ENCODE measurements at places on chromosomes 11 and 22.

- DNase-seq: no peak
These were observed 91.7 kb downstream of the TP53I11 start for GRCh38 chr11:44858796-44859527.

GRCh38 chr11:8287703-8288102 lies 24.0 kb upstream of the LMO1 start:
- no peak for DNase-seq

DNA sequence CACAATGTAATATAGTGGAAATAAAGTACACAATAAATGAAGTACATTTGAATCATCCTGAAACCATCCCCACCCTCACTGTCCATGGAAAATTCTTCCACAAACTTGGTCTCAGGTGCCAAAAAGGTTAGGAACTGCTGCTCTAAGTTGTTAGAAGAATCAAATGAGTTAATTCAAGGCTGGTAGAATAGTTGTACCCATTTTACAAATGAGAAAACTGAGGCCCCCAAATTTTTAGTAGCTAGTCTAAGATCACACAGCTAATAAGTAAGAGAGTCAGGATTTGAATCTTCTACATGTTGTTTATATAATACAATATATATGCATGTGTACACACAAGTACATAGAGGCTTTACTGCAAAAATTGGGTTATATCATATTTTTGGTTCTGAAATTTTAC lies 43.1 kb downstream of the MIAT start:
- no peak for DNase-seq

DNA sequence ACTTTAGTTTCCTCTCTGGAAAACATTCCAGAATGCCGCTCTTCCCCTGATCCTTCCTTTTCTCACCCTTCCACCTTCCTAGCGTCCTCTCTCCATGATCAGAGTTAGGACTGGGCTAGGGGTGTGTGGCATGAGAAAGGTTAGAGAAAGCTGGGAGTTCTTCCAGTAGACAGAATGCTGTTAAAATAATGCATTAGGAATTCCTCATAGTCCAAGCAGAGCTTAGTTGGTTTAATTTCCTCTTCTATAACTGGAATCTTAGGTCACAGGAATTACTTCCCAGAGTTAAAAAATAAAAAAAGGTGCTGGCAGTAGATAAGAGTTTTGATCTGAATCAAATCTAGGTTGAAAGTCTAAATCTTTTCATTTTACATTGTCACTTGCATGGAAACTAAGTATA lies 37.2 kb upstream of the ADORA2A start:
- DNase-seq: no peak

DNA sequence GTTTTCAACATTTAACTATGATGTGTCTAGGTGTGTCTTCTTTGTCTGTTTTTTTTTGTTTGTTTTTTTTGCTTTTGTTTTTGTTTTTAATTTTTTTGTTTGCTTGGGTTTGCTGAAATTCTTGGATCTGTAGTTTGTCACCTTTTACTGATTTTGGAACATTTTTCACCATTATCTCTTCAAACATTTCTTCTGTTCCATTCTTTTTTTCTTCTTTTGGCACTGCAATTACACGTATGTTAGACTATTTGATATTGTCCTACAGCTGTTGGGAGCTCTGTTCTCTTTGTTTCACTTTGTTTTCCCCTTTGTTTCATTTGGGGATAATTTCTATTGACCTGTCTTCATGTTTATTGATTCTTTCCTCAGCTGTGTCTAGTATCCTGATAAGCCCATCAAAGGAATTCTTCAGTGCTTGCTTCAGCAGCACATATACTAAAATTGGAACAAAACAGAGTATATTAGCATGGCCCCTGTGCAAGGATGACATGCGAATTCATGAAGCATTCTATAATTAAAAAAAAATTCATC lies 60.8 kb downstream of the KREMEN1 start:
- DNase-seq: no peak

DNA sequence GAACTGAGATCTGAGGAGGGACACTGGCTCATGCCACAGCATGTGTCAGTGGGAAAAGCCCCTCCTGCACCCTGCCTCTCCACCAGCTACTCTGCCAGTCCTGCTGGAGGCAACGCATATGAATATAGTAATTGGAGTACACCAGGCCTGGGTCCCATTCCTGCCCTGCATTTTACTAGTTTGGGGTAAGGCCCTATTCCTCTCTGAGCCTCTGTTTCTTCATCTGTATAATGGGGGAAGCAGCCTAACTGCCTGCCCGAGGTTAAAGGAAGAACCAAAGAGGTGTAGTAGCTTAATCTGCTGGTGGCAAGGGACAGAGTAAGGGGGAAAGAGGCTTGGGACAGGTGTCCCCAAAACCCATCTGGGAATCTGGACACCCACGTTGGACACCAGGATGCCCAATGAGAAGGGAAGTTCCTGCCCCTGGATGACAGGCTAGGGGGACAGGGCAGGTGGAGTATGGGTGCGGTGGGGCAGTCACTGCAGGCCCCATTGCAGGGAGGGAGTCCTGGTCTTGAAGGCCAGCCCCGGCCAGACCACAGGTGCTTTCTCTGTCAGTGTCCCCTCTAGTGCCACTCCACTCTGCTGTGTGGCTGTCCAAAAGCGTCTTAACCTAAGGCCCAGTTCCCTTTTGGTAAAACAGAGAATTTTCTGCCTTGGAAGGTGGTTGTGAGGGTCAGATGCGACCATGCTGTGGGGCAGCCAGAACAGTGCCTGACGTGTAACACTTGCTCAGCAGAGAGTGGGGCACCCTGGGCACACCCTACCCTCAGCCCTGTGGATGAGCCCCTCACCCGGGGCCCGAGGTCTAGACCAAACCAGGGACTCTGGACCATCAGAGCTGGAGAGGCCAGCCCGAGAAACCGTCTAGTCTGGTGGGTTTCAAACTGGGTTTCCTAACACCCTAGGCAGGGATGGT lies 11.5 kb downstream of the TSKU start:
- no peak for DNase-seq

- no peak for DNase-seq
These were observed 19.5 kb upstream of the WNT7B start for GRCh38 chr22:45996241-45997076.

DNA sequence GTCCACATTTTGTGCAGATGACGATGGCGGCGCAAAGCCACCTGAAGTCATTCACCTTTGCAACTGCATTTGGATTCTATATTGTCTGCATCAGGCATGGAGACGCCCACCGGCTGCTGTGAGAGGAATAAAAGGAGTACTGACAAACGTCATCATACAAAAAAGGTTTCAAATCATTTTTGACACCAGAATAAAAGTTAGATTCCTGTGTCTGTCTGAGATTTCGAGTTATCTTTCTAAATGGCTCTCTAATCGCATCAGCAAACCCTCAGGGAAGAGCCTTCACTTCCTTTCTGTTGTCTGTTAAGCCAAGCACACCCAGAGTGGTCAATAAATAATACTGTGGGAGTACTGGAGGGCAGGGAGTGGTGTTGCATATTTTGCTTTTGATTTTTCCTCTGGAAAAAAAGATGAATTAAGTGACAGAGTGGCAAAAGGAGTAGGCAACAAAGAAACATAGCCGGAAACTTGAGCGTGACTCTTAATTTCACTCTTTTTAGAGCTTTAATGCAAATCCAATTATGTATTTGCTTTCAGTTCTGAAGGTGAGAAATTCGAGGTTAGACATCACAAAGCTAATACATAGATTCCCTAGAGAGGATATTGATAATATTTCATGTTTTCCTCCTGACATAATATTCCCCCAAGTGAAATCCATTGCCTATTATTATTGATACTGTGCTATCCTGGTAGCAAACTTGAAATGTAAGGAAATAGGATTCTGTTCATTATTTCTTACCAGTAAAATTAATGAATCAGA lies 150.8 kb upstream of the MTMR2 start:
- DNase-seq: no peak

DNA sequence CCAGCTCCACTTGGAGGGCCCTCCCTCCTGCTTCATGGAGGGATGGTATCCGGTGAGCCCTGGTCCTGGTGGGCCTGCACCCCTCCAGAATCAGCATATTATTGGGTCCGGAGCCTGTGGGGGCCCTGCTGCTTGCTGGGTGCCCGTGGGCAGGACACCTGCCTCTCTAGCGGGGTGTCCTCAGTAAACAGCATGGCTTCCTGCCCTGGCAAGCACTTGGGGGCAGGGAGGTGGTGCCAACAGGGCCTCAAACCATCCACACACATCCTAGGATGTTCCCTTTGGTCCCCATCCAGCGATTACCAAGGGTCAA lies 108.3 kb downstream of the CTTN start:
- no peak for DNase-seq

DNA sequence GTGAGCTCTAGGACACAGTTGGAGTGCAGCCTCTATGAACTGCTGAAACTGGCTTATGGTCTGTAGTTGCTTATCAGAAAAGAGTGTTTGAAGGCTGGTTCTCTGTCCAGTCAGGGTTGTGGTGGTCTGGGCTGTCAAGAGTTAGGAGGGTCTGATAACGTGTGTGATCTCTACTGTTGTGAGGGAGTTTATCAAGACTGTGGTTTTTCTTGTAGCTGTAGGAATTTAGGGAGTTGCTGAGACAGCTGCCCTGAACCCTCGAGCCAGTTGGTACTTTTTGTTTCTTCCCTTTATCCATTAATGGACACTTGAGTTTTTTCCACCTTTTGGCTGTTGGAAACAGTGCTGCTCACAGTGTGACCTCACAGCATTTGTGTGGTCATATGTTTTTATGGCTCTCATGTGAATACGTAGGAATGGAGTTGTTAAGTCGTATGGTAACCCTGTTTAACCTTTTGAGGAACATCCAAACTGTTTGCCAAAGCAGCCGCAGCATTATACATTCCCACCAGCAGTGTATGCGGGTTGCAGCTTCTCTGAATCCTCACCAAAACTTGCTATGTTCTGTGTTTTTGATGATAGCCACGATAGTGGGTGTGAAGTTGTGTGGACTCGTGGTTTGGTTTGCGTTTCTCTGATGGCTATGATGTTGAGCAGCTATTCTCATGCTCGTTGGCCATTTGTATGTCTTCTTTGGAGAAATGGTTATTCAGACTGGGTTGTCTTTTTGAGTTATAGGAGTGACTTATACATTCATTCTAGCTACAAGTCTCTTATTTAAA lies 20.9 kb upstream of the DGCR8 start:
- DNase-seq: no peak

DNA sequence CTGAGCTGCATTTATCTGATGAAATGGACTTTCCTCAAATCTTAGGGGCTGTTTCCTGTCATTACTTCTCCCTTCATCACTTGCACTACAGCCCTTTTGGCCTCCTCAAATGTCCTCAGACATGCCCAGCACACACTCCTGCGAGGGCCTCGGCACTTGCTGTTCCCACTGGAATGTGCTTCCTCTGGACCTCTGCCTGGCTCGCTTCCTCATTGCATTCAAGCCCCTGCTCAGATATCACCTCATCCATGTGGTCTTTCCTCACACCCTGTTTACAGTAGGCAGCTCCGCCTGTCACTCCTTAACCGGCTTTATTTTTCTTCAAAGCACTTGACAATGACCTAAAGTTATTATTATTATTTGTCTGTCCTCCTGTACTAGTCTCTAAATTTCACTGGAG lies 9.0 kb downstream of the NAT10 start:
- DNase-seq: no peak

- no peak for DNase-seq
These were observed 103.1 kb downstream of the SNX19 start for GRCh38 chr11:130813196-130813595.

DNA sequence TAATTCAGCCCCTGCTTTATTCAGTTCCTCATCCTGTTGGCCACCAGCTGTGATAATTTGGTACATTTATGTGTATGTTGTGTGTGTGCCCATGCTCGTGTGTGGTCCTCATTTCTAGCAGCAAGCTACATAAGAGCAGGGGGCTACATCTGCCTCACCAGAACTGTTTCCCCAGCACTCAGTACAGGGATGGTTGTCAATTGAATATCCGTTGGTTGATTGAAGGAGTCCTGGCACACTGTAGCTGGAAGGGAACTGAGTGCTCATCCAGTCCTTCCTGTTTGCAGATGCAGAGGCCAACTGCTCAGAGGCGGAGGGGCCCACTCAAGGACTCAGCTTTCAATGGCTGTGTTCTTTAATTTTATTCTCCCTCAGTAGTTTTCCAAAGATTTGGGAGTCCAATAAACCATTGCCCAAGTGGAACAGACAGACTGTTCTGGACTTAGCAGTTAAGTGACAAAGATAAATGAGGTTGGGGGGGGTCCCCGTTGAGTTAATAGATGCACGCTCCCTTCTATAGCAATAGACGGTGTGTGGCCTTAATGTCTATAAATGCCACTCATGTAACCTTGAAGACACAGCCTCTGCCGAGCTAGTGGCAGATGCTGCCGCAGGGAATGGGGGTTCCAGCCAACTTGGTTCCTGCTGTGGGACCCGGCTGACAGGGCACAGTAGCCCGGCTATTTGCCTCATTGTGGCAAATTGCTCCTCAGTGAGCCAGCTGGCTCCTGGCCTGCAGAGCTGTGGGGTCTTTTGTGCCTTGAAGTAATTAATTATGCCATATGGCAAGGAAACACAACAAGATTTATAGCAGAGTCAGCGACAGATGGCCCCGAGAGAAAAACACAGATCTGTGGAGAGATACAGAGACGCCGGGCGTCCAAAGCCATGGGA lies 71.4 kb upstream of the GRK3 start:
- no peak for DNase-seq

DNA sequence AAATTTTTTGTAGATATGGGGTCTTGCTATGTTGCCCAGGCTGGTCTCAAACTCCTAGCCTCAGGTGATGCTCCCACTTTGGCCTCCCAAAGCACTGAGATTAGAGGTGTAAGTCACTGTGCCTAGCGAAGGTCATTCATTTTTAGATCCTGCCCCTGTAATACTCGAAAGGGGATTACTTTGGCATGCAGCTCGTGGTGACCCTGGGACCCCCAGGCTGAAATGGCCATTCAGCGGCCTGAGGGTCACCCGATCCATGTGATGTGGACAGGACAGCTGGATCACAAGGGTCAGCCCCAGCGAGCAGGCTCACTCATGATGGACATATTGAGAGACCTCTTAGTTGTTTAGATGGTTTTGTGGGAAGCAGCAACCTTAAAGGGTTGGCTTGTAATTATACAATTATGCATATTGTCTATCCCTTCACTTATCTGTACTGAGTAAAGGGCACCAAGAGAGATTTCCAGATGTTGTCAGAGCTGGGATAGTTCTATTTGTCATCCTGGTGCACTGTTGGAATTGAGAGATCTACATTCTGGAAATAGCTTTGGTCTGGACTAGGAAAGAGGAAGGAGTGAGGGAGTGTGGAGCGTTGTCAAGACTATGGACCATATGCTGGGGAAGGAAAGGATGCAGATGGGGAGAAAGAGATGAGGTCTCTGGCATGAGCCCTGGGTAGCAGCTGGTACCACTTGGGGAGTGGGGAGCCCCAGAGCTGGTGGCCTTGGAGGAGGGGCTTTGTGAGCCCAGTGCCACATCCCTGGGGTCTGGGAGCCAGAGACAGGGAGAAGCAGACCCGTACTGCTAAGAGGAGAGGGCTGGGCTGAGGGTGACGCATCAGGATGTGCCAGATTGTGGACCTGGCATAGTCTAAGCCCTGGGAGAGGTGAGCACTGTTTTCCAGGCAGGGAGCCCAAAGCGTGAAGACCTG lies 15.5 kb downstream of the RHBDD3 start:
- DNase-seq: no peak

GRCh38 chr11:71352748-71353147 lies 95.4 kb downstream of the DHCR7 start:
- DNase-seq: no peak
